Endothelial cell (in vitro differentiated cells): ENCODE measurements at places on chromosomes 11 and 22. TPM values are rescaled to one million over a fixed set of nuclear protein-coding genes. Genes with fewer than 3 reads are reported as not detected.

- H3K36me3 ChIP-seq = peaks cover 5% of the 10 kb centered on the region
- DNase-seq = no peak
- H3K4me3 ChIP-seq = no peak overlapping the region
- peaks cover 7% of the 10 kb centered on the region for H3K4me1 ChIP-seq
- peaks cover 8% of the 10 kb centered on the region for H3K27me3 ChIP-seq
Observed at GRCh38 chr11:44267750-44268613, 42.0 kb downstream of the ALX4 start.

- no peaks in the 10 kb centered on the region for H3K36me3 ChIP-seq
- no peak overlapping the region for H3K4me3 ChIP-seq
- H3K27me3 ChIP-seq = no peaks in the 10 kb centered on the region
- no peak overlapping the region for H3K27ac ChIP-seq
- DNase-seq = no peak
Observed at GRCh38 chr11:130830566-130830965, 85.7 kb downstream of the SNX19 start.

DNA sequence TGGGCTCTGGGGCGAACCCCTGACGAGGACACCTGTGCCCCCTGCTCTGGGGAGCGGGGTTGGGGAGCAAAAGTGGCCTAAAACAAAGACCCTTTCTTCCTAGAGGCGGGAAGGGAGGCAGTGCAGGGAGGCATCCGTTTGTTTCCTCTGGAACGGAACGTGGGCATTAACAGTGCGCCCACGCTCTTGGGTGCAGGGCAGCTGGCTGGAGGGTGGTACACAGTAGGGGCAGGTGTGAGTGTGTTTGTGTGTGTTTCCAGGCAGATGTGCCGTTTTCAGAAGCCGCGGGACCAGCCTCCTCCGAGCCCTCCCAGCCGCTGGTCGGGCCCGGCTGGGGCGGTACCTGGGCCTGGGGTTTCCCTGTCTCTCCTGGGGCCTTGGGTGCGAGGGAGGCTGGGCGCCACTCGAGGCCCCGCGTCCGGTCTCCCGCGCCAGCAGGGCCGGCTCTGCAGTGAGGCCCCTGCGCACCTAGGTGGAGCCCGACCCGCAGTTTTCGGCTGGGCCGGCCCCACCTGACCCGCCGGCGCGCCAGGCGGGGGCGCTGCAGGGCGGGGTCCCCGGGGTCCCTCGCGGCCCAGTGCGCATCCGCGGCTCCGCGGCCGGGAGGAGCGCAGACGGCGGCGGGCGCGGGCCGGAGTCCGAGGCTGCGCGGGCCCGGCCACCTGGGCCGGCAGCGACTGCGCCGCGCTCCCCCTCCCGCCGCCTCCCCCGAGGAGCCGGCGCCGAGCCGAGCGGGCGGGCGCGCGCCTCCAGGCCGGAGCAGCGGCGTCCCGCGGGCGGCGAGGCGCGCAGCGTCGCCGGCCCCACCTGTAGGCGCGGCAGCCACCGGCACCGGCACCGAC, 1252.7 kb downstream of the BRD1 start:
- peak; percentile 88 for DNase-seq
- peak overlapping the region; percentile 67 for H3K27ac ChIP-seq
- H3K4me3 ChIP-seq = peak overlapping the region; percentile 87
- H3K36me3 ChIP-seq = peaks cover 6% of the 10 kb centered on the region
- H3K4me1 ChIP-seq = no peaks in the 10 kb centered on the region

- H3K27ac ChIP-seq = peak within 1 kb of the TSS; percentile 72
- peak; percentile 75 for DNase-seq
- peaks cover 11% of the 10 kb centered on the region for H3K27me3 ChIP-seq
- peaks cover 17% of the 10 kb centered on the region for H3K36me3 ChIP-seq
Observed at GRCh38 chr22:23180301-23180892, at the start of gene BCR. TSS of gene BCR (plus strand) at chr22:23180509. CDS start at chr22:23180961, 452 bp downstream.

GRCh38 chr11:65266210-65266609, 4.4 kb downstream of the POLA2 start:
- peaks cover 2% of the 10 kb centered on the region for H3K27me3 ChIP-seq
- H3K36me3 ChIP-seq = peaks cover 19% of the 10 kb centered on the region
- no peak for DNase-seq

GRCh38 chr22:25347752-25348102, 128.3 kb downstream of the CRYBB2 start:
- peaks cover 3% of the 10 kb centered on the region for H3K27me3 ChIP-seq
- peaks cover 5% of the 10 kb centered on the region for H3K4me1 ChIP-seq
- DNase-seq = no peak
- H3K36me3 ChIP-seq = peaks cover 35% of the 10 kb centered on the region

DNA sequence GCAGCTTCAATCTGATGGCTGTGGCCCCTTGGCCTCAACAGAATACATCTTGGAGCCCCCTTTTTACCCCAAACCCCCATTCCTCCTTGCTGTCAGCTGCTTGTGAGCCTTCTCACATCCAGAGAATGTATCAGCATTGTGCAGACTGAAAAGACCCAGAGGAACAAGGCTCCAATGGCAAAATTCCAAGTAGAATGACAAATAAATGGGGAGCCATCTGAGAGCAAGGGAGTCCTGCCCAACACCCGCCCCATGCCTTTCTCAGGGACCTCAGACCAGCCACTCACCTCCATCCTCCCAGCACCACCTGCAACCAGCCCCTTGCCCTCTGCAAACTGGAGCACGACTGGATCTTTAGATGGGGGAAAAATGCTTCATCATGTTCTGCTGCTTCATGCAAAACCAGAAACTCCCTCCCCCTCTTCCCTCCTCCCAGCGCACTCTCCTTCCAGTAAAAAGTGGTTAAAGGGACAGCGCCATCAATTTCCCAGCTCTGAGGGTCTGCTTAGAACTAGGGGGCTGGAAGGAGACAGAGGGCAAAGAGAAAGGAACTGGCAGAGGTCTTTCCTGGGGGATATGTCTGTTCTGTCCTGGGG, 2.2 kb upstream of the NEFH start:
- DNase-seq = no peak
- H3K27ac ChIP-seq = no peak overlapping the region
- H3K27me3 ChIP-seq = peaks cover 27% of the 10 kb centered on the region
- H3K4me1 ChIP-seq = peaks cover 39% of the 10 kb centered on the region

GRCh38 chr11:100777736-100778135, 90.6 kb downstream of the ARHGAP42 start:
- DNase-seq = no peak
- no peaks in the 10 kb centered on the region for H3K4me1 ChIP-seq
- no peaks in the 10 kb centered on the region for H3K27me3 ChIP-seq
- H3K4me3 ChIP-seq = no peak overlapping the region

DNA sequence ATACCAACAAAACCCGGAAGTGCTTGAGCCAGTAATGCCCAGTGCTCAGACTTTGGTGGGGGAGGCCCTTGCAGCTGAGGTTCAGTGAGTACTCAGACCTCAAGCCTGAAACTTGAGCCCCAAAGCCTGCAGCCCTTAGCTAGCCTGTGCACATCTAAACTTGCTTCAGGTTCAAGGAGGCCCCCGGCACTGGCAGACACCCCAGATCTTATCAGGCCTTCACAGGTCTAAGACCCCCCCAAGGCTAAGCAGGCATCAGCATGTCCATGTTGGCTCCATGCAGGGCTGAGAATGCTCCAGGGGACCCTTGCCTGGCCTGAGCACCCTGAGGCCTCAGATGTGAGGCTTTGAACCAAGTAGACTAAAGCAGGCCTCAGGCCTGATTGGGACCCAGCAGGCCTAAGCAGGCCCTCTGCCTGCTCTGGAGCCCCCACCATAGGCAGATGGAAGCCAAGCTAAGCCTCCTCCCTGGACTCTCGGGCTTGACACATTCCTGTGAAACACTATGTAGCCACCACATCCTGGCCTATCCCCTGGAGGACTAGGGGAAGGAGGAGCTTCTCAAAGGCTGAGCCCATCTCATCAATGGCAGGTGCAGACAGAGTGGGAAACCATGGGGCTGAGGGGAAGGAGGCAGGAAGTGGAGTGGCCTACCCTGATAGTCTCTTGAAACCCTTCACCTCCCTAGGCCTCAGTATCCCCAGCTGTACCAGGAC, 1.2 kb upstream of the CASTOR1 start:
- H3K27ac ChIP-seq = no peak overlapping the region
- H3K4me1 ChIP-seq = peaks cover 10% of the 10 kb centered on the region
- no peak overlapping the region for H3K4me3 ChIP-seq
- DNase-seq = no peak
- peaks cover 16% of the 10 kb centered on the region for H3K36me3 ChIP-seq

- H3K4me3 ChIP-seq = no peak overlapping the region
- no peak overlapping the region for H3K27ac ChIP-seq
- no peak for DNase-seq
Observed at GRCh38 chr11:69511358-69512055, 30.0 kb downstream of the LINC01488 start.

- no peaks in the 10 kb centered on the region for H3K4me1 ChIP-seq
- H3K27me3 ChIP-seq = peaks cover 8% of the 10 kb centered on the region
- H3K27ac ChIP-seq = no peak overlapping the region
- no peak overlapping the region for H3K4me3 ChIP-seq
Observed at GRCh38 chr22:44266796-44267760, 45.7 kb downstream of the SHISAL1 start.

DNA sequence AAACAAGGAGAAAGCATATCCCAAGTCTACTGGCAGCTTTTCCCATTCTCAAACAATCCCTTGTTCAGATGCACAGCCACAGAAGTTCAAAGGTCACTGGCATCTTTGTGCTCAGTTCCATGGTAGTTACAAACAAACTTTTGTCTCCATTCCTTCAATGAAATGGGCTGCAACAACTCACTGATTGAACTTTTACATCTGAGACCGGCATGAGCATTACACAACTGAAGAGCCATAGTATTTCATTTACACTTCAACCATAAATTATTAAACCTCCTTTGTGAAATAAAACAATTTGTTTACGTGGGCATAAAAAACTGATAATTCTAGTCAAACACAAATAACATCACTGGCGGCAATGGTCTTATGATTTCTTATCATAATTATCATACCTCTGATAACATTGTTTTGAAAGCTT, 67.8 kb upstream of the ARHGAP32 start:
- H3K27ac ChIP-seq = peak overlapping the region; percentile 32
- H3K4me1 ChIP-seq = peaks cover 15% of the 10 kb centered on the region
- H3K4me3 ChIP-seq = no peak overlapping the region
- DNase-seq = no peak
- H3K27me3 ChIP-seq = peaks cover 1% of the 10 kb centered on the region

FTH1 gene
- 837 TPM for total RNA-seq

ANAPC15 gene
- 36.5 TPM for total RNA-seq

OTOG gene
- 0.13 TPM for total RNA-seq

TUBA8 gene
- total RNA-seq = 0.46 TPM

SCN4B gene
- 3.1 TPM for total RNA-seq

CLTCL1 gene
- total RNA-seq = 13.5 TPM
